ENCODE measurements at places on chromosomes 7 and 10.

GRCh38 chr7:65896279-65896870 lies 23.5 kb downstream of the VKORC1L1 start:
- DNase-seq: no peak

DNA sequence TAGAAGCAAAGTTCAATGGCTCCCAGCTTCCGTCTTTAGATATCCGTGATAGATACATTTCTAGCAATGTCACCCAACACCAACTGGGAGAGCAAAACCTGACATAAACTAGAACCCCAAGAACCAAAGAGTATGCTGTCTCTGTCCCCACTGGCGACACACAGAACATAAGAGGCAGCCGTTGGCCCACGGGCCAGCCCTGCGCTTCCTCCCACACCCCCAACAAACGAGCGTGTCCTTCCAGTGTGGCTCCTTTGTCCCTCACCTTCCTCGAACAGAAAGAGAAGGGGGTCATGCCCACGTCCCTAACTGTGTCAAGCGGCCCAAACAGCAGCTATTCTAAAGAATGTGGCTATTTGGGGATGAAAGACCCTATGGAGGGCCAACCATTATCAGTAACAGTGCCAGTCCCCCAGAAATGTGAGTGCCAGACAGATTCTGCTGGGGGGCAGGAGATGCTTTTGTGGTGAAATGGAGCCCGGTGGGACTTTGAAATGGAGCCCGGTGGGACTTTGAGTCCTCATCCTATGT lies 171.9 kb downstream of the USP6NL start:
- no peak for DNase-seq

DNA sequence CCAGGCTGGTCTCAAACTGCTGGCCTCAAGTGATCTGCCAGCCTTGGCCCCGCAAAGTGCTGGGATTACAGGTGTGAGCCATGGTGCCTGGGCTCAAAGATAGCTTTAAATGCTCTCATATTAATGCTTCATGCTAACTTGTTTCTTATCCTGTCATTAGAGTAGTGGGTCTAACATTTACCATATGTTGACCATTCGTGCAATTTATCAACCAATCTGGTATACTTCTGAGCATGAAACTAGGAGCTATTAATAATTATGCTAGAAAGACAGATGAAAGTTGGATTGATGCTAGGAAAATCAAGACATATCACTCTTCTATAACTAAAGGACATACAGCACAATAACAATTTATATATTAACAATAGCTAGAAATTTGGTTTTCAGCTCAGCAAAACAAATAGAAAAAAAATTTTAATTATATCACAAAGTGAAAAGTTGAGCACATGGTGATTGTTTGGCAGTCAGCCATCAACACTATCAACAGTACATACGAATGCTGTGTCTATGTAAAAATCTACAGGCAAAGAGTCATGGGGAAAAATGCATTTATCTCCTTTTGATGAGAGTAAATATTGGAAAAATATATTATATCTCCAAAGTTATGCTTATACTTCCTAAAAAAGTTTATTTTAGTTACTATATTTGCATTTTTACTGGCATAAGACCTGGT lies 112.1 kb upstream of the ABCB5 start:
- DNase-seq: no peak

- DNase-seq: no peak
Observed at GRCh38 chr10:133141958-133142340, 18.1 kb upstream of the KNDC1 start.

DNA sequence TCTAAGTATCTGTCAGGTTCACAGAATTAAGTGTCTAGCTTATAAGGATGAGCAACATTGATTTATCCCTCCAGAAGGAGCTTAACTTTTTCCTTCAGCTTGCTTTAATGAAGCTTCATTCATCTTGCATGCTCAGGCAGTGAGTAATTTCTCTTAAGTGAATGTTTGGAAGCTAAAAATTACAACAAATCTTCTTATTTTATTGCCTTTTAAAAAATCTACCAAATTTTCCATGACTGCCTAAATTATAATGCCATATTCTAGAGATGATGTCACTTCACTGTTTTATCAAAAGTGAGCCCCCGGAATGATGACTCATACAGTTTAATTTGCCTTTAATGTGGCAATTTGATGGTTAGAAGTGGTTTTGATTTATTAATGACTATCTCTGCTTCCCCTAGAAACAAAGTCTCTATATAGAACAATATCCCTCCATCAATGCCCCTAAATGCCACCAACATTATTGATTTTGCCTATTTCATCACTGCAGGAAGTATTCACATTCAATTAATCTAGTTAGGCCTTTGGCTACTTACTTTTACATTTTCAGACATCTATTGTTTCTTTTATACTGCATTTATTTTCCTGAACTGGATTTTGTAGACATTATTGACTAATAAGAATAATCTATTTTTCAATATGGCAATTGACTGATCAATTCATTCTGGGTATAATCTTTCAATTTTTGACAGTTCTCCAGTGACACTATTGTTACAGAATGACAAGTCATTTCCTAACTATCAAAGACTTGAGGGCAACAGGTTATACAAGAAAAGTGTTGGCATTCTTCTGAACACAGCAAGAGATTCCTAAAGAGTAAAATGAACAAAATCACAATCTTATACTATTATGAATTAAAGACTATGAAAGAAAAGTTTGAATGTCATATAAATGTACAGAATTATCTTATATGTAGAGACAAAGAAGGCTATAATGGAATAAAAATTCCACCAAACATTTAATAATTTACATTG lies 139.3 kb upstream of the ODAD2 start:
- DNase-seq: no peak

DNA sequence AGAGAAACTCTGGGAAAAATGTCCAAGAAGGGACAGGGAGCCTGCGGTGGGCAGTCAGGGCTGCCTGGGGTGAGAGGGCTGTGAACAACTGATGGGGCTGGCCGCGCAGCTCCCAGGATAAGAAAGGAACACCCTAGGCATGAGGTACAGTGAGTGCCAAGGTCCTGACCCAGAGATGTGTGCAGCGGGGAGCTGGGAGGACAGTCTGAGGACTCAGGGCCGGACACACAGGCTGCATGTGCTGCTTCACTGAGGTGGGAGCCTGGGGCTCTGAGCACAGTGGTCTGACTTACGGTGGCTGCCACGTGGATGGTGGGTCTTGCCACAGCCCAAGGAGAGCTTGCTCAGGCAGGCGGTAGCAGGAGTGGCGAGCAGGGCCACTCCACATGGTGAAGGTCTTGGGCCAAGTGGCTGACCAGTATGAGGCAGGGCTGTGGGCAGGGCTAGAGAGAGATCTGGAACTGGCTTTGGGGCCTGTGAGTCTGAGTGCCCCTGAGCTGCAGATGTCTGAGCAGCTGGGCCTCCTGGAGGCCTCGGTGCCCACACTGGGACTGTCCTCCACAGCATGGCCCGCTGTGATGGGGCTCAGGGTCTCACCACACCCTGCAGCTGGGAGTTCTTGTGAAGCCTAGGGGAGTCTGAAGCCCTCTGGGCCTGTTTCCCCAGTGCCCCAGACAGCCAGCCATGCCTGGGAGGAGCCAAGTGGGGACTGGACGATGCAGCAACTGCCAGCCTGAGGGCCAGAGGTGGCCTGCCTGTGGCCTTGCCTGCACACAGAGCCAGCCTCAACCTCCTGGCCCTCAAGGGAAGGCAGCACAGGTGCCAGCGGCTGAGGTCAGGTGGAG lies 60.3 kb downstream of the RASGEF1A start:
- DNase-seq: no peak

DNA sequence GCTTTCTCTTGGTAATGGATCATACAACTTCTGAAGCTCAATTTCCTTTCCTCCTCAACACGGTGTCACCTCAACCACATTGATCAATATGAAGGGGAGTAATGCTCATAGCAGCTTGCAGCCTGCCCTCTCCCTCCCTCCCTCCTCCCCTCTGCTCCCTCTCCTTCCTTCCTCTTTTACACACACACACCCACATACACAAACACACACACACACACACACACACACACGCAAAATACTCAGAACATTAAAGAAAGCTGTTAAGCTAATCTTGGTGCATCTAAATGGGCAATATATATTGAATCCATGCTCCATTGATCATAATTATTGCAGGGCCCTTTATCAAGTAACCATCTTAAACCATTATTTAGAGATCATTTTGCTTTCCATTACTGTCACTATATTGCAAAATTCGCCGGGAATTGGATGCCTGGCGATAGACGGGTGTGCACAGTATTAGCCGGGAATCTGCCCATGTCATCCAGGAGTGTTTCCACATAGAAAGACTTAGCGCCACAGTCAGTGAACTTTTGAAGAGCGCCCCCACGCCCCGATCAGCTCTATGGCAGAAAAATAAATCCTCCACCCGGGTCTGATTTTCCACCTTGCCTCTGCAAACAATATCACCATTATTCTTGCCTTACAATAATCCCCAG lies 122.0 kb downstream of the PRLHR start:
- DNase-seq: no peak

- DNase-seq: no peak
Observed at GRCh38 chr7:43621729-43622448, 39.0 kb downstream of the STK17A start.

GRCh38 chr7:2068693-2069471 lies 163.9 kb downstream of the MAD1L1 start:
- DNase-seq: no peak

- DNase-seq: no peak
Observed at GRCh38 chr10:73910401-73910763, 550 bp upstream of the PLAU start.

DNA sequence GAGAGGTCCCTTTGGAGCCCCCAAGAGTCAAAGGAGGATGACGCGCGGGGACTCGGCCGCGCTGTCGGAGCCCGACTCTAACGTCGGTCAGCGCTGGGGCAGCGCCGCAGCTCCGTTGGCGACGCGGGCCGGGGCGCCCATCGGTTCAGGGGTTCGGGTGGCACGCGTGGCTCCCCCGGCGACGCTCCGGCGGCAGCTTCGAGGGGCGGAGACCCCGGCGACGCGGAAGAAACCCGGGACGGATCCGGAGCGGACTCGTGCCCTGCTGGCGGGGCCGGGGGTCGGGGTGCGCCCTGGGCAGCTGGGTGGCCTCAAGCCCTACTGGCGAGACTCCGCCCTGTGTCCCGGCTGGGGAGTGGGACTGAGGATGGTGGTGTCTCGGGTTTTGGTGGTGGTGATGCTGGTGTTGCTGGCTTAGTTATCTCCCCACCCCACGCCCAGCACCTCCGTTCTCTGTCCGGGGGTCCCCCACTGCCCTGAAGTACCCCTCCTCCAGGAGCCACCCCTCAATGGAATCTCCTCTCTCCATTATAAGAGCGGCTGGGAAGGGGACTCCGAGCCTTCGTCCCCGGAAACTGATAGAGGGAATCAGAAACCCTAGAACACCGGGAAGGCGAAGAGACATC lies at the start of gene NAT16:
NAT16 (minus strand) TSS at position 164 of the 626 bp plus-strand sequence. CDS start 5,486 bp downstream, outside the sequence.
- no peak for DNase-seq

Measured in cortex of kidney (tissue), 1 donor.